A549 treated with AZD2906 at 1 μM for 4 hours (cell line): ENCODE measurements at places on chromosomes 6 and 20. TPM values are rescaled to one million over a fixed set of nuclear protein-coding genes. Genes with fewer than 3 reads are reported as not detected.

Gene RAB44
- 0.02 to 0.07 TPM (median 0.05 TPM) in 4 of 5 replicates, not detected in the other for total RNA-seq

Gene NHSL1
- 2.6 to 3.8 TPM (median 3.4 TPM) in 5 replicates for total RNA-seq

Gene CDSN
- total RNA-seq, result 0.03 to 0.06 TPM (median 0.05 TPM) in 4 of 5 replicates, not detected in the other

Gene LZTS3
- total RNA-seq, result 4.4 to 5.9 TPM (median 5.6 TPM) in 5 replicates

Gene DNAH8
- not detected in 5 replicates for total RNA-seq

Gene ECT2L
- total RNA-seq, result not detected in 5 replicates

Gene MAP3K4
- total RNA-seq, result 10.7 to 12.3 TPM (median 10.9 TPM) in 5 replicates

Gene RALGAPA2
- total RNA-seq, result 1.3 to 1.8 TPM (median 1.6 TPM) in 5 replicates

Gene RSPO3
- total RNA-seq, result 59.5 to 80.5 TPM (median 63.8 TPM) in 5 replicates
